ENCODE measurements at places on chromosomes 13 and 19. TPM values are rescaled to one million over a fixed set of nuclear protein-coding genes. Genes with fewer than 3 reads are reported as not detected.

DNA sequence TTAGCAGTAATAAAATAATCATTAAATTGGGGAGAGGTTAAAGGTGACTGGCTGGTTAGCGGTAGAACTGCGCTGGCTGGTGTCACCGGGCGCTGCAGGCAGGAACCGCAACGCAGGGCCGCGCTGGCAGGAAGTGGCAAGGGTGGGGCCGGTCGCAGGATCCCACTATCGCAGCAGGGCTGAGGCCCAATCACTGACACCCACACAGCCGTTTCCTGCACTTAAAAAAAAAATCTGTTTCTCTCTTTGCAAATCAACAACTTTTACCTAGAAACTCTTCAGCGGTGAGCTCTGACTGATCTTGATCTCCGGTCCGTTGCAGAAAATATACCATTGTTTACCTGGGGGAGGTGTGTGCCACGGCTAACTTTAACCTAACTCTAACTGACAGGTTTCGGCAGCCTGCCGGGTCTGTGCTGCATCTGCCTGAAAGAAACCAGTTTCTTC, 46.9 kb downstream of the KLF2 start:
- H3K4me3 ChIP-seq, result no peak overlapping the region
- no peaks in the 10 kb centered on the region for H3K36me3 ChIP-seq

DNA sequence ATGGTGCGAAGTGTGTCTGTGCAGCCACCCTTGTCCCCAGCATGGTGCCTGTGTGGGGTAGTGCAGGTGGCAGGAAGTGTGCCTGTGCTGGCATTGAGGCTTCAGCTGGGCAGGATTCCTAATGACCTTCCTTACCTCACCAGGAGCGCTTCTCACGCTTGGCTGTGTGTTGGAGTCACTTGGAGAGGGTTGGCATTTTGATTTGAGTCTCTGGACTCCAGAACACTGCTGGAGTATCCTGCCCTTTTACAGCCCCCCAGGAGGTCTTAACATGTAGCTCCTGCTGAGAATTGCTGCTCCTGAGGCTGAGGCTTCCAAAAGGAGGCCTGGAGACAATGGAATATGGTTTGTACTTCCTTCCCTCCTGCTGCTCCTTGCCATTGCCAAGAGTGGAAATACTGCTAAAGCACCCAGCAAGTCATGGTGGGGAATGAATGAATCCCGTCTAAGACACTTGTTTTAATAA, 87.1 kb downstream of the ARHGEF7 start:
- no peaks in the 10 kb centered on the region for H3K27me3 ChIP-seq
- DNase-seq, result no peak

GRCh38 chr13:111900390-111901131, 166.4 kb upstream of the SOX1 start:
- no peak overlapping the region for H3K27ac ChIP-seq
- no peak overlapping the region for H3K4me3 ChIP-seq
- H3K36me3 ChIP-seq, result no peaks in the 10 kb centered on the region
- H3K27me3 ChIP-seq, result no peaks in the 10 kb centered on the region

DNA sequence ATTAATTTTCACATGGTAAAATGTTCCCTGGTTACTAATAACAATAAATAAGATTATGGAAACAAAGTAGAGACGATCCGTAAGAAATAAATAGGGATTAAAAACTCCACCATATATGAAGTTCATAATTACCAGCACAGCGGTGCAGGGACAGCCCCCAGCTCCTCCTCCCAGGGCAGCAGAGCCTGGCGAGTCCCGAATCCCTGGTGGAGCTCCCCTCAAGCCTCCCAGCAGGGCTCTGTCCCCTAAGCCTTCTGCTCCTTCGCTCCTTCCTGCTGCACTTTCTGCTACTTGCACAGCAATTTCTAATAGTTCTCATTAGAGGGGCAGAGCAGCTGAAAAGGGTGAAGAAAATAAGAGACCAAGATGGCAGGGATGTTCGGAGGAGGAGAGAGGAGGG, 43.6 kb downstream of the RASA3 start:
- H3K4me1 ChIP-seq, result no peaks in the 10 kb centered on the region
- no peak for DNase-seq
- no peak overlapping the region for H3K27ac ChIP-seq
- H3K27me3 ChIP-seq, result no peaks in the 10 kb centered on the region
- no peaks in the 10 kb centered on the region for H3K36me3 ChIP-seq
- no peak overlapping the region for H3K4me3 ChIP-seq

DNA sequence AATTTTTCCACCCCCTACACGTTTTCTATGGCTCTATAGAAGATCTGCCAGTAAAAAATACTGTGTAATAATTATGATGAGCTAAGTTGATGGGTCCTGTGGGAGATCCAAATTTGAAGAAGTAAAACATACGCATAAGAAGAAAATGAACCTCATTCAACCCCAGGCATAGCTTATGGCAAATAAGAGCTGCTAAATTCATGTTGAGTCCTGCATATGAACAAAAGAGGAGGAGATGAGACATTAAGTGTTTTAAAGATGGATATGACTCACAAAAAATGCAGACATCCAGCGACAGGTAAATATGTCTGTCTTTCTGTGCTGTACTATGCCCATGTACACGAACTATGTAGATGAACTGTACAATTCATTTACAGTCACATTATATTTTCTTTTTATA, 101.9 kb downstream of the LIG4 start:
- no peak for DNase-seq
- no peaks in the 10 kb centered on the region for H3K27me3 ChIP-seq
- H3K36me3 ChIP-seq, result no peaks in the 10 kb centered on the region

DNA sequence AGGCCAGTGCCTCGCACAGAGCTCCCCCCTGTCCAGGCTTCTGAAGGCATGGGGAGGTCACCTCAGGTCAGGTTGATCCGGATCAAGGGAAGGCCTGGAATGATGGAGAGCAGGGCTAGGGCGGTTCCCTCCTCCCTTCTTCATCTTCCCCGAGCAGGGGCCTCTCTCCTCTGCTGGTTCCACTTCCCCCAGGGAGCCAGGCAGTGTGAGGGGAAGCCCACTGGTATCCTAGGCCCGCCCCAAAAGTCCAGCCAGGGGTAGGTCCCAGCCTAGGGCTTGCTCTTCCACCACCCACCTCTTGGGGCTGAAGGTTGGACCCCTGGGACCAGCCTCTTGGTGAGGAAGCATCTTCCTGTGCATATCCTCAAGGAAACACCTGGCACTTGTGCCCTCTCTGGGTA, 16.4 kb upstream of the PRR19 start:
- peaks cover 34% of the 10 kb centered on the region for H3K36me3 ChIP-seq
- no peaks in the 10 kb centered on the region for H3K27me3 ChIP-seq
- peak overlapping the region; percentile 94 for H3K27ac ChIP-seq
- peak; percentile 69 for DNase-seq
- H3K4me3 ChIP-seq, result peak overlapping the region; percentile 74

The CYP4F8 gene
- total RNA-seq, result not detected

The SBNO2 gene
- total RNA-seq, result 6.8 TPM

The FOSB gene
- 24.0 TPM for total RNA-seq
